ENCODE measurements at places on chromosomes 5 and 9.

DNA sequence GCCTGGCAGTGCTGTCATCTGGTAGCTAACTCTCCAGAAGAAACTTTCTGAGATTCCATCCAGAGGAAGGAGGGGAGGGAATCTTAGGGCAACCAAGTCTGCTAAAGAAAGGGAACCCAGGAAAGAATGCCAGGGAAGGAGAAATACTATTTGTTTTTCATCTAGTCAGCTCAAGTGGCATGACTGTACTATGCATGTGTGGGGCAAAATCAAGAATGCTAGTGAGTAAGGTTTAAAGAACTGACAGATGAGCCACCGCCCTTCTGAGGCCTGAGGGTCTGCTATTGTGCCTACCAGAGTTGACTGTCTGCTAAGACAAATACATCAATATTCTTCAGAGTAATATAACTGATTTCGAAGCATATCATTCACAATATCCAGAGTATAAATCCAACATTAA is 204.2 kb downstream of the SLC12A2 start:
- no peak for DNase-seq

- peak; percentile 95 for DNase-seq
These were observed 265.7 kb upstream of the KLF4 start for GRCh38 chr9:107755246-107755645.

GRCh38 chr5:145980718-145981117 is 44.3 kb downstream of the SH3RF2 start:
- DNase-seq = no peak

GRCh38 chr9:36945999-36946398 is 88.1 kb downstream of the PAX5 start:
- no peak for DNase-seq

DNA sequence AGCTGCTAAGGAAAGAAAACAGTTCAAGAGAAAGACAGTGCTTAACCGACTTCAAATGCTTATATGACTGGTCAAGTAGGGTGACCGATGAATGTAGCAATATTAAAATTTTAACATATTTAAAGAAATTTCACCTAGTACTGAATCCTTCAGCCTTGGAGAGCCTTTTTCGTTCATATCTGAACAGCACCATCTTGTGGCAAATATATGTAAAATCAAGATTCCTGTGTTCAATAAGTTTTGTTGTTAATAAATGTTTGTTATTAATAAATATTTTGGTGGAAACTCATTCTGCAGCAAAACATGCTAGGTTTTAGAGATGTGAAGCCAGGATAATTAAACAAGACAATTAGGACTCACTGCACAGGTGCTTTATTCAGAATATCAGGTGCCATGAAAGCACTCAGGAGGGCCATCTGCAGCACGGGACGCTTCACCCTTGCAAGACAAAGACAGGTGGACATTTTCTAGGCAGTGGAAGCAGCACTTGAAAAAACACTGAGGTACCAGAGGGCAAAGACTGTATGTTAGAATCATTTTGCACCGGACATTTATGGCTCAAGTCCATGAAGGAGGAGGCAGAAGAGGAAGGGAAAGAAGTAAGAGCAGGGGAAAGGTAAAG is 15.6 kb downstream of the TICAM2 start:
- DNase-seq = peak; percentile 64

- DNase-seq = no peak
These were observed 4.9 kb downstream of the TRAF1 start for GRCh38 chr9:120921661-120922181.

DNA sequence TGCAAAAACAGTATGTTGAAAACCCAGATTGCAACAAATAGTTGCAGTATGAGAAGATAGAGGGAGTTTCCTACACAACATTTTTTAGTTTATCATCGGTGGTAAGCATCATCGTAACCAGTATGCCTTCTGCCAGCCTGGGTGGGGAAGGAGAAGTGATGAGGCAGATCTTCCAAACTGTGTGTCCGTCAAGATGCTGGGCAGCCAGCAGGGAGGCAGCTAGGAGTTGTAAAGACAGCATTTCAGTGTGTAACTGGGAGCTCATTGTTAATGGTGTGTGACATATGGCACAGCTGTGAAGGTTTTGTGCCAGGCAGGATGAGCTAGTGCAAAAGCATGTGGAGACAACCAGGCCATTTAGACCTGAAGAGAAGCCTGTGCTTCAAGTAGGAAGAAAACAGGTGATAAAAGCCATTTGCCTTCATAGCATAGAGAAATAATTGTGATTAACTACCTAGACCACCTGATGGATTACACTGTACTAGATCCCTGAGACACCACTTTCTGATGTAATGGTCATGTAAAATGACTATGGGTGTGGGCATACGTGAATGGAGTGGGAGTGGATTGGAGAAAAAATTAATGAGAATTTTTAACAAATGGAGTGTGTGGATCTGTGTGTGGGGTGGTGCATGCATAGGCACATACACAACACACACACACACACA is 347.0 kb upstream of the ADAMTSL1 start:
- DNase-seq = no peak

DNA sequence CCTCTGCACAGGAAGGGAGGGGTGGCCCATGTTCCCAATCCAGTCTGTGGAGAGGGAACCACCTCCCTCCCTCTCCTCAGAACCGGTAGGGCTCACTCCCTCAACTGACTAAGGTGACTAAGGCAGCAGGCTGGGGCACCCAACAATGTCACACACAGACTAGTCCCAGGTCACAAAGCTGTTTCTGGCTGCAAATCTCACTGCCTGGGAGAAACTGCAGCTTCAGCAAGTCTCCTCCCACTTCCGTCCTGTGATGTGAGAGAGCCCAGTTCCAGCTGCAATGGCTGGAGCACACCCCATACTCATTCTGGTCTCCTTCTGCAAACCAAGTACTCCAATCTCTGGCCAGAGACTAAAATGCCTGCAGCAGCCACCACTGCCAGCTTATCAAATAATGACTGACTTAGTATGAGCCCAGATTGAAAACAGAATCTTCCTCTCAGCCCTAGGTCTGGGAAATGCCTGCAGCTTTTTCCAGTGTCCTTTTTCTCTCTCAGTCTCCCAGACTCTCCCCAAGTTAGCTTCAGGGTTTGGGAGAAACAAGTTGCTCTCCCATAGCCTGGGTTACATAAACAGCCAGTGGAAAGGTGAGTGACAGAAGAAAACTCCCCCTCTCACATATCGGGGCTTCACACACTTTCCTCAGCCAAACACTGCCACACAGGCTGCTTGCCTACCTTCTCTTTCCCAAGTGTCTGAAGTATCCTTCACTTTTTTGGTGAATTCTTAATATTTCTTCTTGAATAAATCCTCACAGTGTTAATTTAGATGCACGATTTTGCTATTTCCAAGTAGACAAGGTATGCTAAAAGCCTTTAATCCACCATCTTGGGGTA is 247.4 kb upstream of the RASA1 start:
- peak; percentile 11 for DNase-seq
